ENCODE measurements at places on chromosomes 7 and 10.

DNA sequence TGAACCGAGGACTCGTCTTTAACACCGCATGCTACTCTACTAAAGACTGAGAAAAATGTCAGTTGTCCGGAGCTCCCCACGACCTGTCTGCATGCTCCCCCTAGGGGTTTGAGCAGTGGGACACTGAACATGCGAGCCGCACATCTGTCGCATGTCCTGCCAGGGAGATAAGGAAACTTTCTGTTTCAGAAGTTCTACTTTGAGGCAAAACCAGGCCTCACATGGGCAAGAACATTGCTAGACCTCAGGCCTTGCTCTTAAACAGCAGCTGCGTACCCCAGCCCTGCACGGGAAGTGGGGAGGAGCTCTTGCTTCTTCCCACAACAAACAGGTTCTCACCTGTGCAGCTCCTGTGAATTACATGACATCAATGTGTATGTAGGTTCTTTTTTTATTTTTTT is 30.3 kb upstream of the HERPUD2 start:
- no peak for DNase-seq

GRCh38 chr10:29228562-29228961 is 60.3 kb upstream of the LYZL1 start:
- DNase-seq: no peak

- no peak for DNase-seq
These were observed 61.5 kb downstream of the WDR37 start for GRCh38 chr10:1117651-1118050.

DNA sequence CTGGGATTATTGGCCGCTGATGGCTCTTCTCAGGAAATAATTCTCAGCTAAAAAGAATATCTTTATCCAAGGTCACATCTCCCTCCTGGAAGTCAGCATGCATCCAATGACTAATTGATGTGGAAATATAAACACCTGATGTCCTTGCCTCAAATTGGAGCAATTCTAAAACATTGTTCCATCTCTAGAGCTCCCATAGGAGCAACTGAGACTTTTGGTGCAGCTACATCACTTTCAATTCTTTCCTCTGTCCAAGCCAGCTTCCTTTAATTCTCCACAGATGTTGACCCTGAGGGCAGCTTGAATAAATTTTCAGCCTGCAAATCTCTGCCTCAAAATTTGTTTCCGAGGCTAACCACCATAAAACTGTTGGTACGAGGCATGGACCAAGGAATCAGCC is 43.9 kb upstream of the KCND2 start:
- DNase-seq: no peak

DNA sequence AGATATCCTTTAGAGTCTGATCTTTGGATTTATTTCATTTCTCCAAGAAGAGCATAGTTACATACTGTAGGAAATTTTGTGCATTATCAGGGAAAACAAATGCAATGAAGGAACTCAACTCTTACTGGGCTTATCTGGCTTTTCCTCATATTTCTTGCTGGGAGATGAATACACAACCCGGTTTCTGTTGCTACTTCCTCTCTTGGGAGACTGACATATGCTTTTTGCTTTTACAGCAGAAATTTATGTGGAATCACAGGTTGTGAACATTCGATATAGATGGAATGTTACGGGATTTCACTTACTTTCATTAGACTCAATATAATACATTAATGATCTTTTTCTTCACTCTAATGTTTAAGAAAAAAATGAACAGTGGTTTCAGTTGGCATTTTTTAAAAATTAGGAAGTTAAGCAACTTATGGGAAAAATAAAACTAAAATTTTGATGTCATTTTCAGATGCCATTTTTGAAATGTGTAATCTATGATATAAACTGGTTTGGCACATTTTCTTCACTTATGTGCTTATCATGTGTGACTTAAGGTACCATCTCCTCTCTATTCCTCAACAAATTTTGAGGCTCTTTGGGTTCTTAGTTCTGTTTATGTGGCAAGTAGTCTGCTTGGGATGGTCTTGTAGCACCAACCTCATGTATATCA is 7.1 kb downstream of the SND1 start:
- no peak for DNase-seq

- no peak for DNase-seq
These were observed 34.0 kb downstream of the ZNF438 start for GRCh38 chr10:30997536-30998235.

DNA sequence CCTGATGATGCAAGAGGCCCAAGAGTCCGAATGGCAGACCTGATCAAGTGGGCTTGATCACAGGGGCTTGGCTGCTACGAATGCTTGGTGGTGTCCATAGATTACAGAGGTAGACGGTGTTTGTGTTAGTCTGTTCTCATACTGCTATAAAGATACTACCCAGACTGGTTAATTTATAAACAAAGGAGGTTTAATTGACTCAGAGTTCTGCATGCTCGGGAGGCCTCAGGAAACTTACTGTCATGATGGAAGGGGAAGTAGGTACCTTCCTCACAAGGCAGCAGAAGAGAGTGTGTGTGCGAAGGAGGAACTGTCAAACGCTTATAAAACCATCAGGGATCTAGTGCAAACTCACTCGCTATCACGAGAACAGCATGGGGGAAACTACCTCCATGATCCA is 268.9 kb upstream of the KLF6 start:
- DNase-seq: no peak

DNA sequence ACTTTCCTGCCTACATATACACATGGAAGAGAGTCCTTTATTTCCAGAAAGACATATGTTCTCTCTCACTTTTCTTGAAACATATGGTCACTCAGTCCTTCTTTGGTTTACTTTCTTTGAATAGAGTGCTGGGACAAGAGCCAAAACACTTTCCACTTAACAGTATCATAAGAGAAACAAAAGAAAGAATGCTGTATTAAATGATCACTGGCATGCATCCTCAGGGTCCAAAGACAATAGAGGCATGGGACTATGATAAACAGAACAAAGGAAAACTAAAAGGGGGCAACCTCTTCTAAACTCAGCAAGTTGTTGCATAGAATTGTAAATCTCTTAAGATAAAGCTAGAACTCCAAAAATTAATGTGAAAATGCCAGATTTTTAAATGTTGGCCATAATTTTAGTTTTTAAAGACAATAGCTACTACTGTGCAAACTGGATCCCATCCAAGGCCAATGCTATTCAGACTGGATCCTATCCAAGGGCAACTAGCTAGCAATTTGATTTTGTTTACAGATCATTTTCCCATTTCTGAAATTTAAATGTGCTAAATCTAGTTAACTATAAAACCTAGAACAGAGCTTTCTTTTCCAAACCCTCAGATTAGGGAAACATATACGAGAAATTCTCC is 687.5 kb downstream of the SORCS3 start:
- DNase-seq: no peak

DNA sequence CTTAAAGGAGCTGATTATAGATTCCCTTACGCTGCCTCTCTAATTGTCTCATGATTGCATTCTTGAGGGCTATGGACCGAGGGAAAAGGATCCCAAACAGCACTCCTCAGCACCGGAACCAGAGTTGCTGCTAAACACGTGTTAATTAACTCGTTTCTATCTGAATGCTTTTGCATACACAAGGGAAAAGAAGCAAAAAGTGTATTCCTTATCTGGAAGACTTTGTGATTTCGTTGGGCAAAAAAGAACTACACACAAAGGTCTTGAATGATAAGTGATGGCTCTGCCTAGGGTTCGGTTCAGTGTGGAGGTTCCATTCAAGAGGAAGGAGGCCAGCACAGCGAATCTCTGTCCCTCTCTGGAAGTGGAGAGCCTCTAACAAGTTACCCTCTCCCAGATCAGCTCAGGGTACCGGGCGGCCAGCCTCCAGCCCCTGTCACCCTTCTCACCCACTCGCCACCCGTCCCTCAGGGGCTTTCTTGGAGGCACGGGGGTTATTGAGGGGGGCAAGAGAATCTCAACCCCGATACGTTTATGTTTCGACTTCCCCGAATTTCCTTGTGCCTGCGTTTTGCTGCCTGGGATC is 515 bp upstream of the SLC4A2 start:
- peak; percentile 77 for DNase-seq

DNA sequence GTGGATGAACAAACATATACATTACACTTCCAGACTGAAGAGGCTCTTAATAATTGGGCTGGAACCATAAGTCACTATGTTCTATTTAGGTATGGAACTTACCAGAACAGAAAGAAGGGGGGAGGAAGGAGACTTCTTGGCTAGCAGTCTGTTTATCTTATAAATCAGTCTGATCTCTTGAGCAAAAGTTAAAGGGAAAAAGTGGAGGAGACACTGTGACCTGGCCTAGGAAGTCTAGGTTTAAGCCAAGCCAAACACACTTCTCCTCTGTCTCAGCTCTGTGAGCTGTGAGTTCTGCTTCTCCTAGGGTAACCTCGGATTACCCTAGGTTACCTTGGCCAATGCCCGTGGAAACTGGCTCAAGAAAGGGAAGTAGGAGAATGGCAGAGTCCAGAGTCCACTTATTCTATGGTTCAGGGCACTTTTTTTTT is 95.2 kb downstream of the PFKFB3 start:
- DNase-seq: no peak

DNA sequence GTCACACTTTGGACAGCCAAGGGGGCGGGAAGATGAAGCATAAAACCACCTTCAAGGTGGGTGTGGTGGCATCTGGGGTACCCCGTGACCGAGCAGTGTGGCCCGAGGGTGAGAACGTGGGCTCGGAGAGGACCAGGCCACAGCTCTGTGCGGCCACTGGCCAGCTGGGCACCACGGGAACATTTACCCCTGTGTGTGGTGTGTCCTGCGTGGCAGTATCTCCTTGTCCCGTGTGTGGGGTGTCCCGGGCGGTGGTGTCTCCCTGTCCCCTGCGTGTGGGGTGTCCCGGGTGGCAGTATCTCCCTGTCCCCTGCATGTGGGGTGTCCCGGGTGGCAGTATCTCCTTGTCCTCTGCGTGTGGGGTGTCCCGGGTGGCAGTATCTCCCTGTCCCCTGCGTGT is 570.3 kb downstream of the DNAJB6 start:
- no peak for DNase-seq

DNA sequence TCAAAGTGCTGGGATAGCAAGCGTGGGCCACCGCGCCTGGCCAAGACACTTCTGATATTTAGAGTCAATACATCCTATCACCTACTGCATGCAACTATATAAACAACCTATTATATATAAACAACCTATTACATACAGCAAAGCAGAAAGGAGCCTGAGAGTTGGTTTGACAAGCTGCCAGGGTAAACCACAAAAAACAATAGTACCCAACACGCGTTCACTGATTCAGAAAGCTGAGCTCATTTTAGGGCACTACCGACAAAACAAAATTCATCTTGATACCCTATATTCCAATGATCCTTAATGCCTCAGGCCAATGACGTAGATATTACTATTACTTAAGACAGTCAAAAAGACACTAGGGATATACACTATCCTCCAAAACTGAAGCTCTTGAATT is 16.2 kb downstream of the MALSU1 start:
- DNase-seq: no peak

DNA sequence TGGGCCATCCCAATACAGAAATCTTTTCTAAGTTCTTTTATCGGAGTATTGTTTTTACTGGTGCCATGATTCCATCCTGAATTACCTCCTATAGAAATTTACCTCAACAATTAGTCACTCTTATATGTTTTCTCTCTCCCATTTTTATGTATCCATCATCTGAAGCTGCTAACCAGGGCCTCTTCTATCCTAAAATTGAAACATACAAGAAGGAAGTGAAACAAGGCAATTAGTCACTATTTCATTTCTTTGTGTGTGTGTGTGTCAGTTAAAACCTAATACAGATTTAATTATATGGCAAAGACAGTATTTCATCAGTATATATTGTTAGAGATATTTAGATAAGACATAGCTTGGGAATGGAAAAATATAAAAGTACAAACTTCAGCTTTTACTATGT is 148.4 kb upstream of the AHR start:
- DNase-seq: no peak

DNA sequence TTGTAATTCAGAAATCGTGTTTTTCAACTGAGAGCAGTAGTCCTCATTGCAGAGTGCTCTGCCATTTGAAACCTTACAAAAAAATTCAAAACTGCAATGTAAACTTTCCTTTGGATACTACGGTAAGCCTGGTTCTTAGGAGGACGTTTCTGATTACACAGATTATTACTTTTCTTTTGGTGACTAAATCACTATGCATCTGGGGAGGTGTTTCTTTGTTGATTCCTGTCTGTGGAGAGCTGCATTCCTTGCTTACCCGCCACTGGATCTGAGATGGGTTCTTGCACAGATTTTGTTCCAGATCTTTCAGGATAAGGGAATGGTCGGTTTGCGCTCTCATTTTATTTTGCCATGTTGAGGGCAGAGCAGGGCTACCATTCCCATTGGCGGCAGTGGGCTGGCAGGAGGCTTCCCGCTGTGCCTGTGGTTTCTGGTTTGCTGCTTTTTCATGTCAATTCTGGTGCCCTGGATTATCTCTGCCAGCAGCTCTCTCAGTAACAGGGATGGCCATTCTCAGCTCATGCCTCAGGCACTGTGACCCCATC is 485.1 kb downstream of the GLRX3 start:
- no peak for DNase-seq

GRCh38 chr7:69898189-69898588 is 299.9 kb downstream of the AUTS2 start:
- DNase-seq: no peak

- DNase-seq: no peak
These were observed 132.9 kb downstream of the FAM204A start for GRCh38 chr10:118209215-118209614.

- peak; percentile 93 for DNase-seq
These were observed 6.5 kb downstream of the MDH2 start for GRCh38 chr7:76054123-76055120.

DNA sequence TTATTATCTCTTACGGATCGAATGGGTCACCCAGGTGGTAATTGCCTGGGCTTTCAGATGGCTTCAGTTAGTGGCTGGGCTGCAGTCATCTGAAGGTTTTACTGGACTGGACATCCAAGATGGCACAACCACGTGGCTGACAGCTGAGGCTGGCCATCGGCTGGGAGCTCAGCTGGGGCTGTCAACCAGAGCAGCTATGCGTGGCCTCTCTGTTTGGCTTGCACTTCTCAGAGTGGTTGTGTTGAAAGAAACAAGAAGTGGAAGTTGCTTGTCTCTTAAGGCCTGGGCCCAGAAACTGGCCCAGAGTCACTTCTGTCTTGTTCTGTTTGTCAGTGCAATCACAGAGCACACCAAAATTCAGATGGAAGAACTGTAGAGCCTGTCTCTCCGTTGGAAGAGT is 5.7 kb upstream of the GDI2 start:
- no peak for DNase-seq

GRCh38 chr10:9869606-9870176 is 1148.0 kb upstream of the CELF2 start:
- DNase-seq: no peak

DNA sequence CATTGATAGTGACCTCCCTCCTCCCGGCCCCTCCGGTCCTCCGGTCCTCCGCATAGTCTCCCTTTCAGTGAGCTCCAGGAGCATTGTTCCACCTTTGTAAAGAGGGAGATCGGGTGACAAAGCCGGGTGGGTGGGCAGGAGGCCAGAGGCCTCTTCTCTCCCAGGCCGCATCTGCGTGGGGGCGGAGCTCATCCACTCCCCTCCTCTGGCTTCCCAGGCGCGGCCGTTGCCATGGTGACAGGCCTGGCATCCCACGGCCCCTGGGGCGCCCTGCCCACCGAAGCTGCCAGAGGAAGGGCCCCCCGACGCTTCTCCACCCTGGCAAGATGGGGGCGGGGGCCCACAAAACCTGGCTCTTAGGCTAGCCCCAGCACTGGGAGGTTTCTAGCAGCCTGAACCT is 4.4 kb upstream of the FZD9 start:
- DNase-seq: peak; percentile 80

GRCh38 chr7:18806177-18806576 is 310.6 kb downstream of the HDAC9 start:
- no peak for DNase-seq

- no peak for DNase-seq
These were observed 32.5 kb downstream of the TNS3 start for GRCh38 chr7:47549397-47549796.
